G401 (cell line): ENCODE measurements at places on chromosomes 16 and 17.

DNA sequence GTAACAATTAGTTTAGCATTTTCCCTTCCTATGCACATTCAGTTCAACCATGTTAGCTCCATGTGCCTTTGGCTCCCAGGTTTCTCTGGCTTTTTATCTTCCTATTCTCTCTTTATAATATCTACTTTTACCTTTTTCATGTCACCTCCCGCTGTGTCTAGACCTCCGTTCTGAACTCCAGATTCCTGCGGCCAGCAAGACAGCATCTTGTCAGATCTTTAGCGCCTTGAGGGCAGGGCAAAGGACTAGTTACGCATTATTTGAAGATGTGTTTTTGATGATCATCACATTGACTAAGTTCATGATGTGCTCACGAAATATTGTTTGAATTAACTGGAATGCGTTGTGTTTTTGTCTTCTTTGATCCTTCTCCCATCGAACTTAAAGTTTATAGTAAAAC is 1126.8 kb downstream of the CDH11 start:
- no peak for DNase-seq

- DNase-seq: no peak
Observed at GRCh38 chr16:85019659-85020245, 7.8 kb upstream of the KIAA0513 start.

GRCh38 chr17:82800885-82801284 is 38.9 kb downstream of the ZNF750 start:
- DNase-seq: no peak

- no peak for DNase-seq
Observed at GRCh38 chr17:50920891-50921586, 54.9 kb upstream of the TOB1 start.

DNA sequence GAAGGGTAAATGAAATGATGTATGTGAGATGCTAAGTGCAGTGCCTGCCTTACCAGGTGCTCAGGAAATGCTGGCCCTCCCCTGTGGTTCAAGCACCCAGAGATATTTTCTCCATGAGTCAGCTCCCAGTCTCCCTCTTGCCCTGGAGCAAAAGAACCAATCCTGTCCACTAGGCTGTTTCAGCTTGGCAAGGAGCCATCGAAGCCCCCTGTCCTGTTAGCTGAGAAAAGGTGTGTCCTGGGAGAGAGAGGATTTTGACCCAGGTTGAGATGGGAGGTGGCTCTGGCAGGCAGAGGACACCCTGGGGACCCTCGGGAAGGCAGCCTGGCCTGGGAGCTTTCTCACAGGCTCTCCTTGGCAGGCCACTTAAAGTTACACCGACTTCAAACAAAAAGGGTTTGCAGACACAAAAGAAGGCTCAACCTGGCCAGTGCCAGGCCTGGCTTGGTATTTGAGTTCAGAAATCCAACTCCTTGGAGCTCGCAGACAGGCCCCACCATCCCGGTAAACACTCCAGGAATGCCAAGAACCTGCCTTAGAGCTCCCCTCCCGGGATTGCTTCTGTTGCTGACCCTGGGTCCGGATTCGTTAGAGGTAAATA is 29.6 kb downstream of the NTN1 start:
- no peak for DNase-seq

- DNase-seq: peak; percentile 89
Observed at GRCh38 chr16:6684076-6684673, 648.5 kb upstream of the RBFOX1 start.

DNA sequence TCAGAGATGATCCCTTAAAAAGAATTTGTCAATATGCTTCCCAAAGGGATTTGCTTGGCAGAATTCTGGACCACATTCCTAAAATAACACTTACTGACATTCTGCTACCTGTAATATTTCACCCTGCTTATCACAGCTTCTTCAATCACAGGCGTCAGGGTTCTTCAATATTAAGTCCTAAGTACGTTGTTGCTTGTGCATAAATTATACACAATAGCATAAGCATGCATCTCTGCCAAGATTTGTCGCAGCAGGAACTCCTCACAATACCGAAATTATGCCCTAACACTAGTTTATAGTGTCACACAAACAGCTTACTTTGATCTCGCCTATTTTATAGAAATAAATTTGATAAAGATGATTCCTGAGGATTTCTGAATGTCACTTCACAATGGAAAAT is 48.9 kb downstream of the UBE2G1 start:
- no peak for DNase-seq

DNA sequence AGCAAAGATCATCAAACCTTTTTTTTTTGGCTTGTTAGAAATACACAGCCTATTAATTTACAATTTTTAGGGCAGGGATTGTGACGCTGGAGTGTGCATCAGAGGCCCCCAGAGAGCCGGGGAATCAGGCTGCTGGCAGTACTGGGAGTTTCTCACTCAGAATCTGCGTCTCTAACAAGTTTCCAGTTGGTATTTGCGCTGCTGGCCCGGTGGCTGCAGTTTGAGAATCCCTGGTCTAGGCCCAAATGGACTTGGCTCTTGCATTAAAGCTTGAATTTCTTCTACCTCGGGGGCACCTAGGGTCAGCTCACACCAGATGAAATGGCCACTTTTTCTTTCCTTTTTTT is 150.9 kb upstream of the CIBAR2 start:
- DNase-seq: no peak

GRCh38 chr17:69874175-69874670 is 200.8 kb upstream of the KCNJ16 start:
- DNase-seq: peak; percentile 7

- DNase-seq: peak; percentile 51
Observed at GRCh38 chr17:1174263-1174880, 5.4 kb downstream of the ABR start.

DNA sequence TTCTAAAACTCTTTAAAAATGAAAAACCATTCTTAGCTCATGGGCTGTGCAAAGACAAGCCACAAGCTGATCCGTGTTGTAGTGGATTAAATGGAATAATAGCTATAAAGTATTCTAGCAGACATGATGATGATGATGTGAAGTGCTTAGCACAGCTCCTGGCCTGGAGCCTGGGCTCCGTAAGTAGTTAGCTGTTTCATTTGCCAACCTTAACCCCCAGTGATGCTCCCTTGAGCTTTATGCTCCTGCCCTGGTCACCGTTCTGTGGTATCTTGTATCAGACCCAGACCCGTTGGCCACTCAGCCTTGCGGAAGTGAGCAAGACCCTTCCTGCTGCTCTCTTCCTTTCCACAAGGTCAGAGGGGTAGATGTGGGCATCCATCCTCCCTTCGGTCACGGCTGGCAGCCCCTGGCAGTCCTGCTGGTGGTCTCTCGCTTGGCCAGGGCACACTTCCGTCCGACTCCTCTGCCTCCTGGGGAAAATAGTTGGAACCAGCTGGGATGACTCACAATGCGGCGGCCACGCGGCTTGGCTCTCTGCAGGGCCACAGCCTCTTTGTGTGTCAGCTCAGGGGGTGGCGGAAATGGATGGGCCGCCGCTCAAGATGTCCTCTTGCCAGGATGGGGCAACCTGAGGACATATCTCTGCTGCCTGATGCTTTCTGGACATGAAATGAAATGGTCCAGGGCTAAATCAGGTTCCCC is 79.1 kb downstream of the GPR139 start:
- peak; percentile 9 for DNase-seq

GRCh38 chr16:1277617-1278282 is 21.9 kb downstream of the TPSD1 start:
- DNase-seq: no peak

- DNase-seq: no peak
Observed at GRCh38 chr17:74455025-74455545, 11.3 kb upstream of the CD300A start.

GRCh38 chr16:1486551-1487390 is 2.0 kb downstream of the PTX4 start:
- no peak for DNase-seq

- no peak for DNase-seq
Observed at GRCh38 chr16:71855937-71856662, 10.3 kb downstream of the ATXN1L start.

GRCh38 chr17:35790841-35791240 is 4.6 kb downstream of the MMP28 start:
- no peak for DNase-seq

DNA sequence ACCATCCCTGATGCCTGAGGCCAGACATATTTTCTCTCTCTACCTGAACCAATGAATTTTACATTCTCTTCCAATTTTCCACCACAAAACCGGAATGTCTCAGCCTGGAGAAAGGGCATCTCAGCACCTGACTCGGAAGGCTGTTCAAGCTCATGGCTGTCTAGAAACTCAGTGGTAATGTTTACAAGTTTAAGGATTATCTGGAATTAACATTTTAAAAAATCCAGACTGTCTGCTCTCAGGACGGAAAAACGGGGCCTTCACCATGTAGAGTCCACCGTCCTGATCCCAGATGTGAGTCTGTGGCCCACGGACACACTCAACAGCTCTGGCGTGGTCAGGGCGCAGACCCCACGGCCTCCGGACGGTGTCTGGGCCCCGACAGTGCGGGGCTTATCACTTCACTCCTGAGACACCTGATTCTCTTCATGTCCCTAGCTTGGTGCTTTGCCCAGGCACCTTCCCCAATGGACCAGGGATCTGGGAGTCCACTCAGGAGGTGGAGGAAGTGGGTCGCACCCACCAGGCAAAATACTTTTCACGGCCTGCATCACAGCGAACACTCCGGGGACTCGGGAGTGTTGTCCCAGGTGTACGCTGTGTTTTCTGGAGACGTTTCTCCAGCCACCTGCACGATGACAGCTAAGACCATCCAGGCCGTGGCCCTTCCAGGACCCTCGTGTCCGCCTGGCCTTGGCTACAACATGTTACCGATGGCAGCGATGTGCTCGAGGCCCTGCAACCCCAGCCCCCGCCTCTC is 101.5 kb downstream of the ZNF778 start:
- DNase-seq: no peak

GRCh38 chr17:29958947-29959657 is 17.7 kb downstream of the EFCAB5 start:
- DNase-seq: no peak

- DNase-seq: no peak
Observed at GRCh38 chr16:25966172-25967097, 274.7 kb downstream of the HS3ST4 start.

GRCh38 chr17:10178506-10178991 is 19.9 kb downstream of the GAS7 start:
- no peak for DNase-seq

DNA sequence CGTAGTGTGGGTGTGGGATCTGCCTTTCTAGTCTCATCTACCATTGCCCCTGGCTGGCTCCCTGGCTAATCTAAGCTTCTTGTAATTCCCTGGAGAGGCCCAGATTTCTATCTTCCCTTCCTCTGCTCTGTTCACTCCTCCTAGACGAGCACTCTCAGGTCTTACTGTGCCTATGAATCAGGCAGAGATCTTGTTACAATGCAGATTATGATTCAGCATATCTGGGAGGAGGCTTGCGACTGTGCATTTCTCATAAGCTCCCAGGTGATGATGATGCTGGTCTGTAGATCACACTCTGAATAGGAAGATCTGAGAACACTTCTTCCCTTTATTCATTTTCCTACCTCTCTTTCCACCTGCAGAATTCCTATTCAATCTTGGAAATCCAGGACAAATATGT is 200.1 kb downstream of the CBLN1 start:
- no peak for DNase-seq

DNA sequence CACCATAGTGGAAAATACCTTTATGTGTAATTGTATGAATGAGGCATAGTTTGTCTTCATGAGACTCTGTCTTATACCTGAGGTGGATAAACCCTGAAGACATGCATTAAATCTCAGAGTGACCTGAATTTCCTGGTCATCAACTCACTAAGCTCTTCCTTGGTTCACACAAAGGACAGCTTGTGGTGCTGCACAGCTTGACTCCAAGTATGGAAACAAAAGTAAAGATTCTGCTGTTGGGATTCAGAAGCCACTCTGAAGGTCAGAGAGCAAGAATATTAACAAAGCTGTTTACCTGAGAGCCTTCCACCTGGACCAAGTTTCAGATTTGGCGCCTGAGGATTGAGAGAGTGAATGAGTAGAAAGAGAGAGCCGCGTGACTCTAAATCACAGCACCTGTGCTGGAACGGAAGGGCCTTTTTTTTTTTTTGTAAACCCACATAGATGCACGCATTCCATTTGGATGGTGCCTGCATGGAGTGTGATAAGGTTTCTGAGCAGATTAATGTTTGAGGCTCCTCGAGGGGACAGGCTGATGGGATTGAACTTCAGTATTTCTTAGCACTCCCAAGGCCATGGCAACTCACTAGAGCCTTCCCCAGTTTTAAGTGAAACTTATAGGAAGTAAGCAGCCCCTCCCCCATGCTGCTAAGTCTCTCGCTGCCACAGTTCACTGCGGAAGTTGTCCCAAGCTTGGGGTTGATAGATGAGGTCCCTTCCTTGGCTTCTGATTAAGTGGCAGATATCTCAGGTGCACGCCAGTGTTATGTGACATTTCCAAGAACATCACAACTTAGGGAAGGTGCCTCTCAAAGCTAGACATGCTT is 28.7 kb downstream of the CALB2 start:
- DNase-seq: no peak

GRCh38 chr17:17414341-17414805 is 62.4 kb upstream of the MED9 start:
- peak; percentile 52 for DNase-seq

DNA sequence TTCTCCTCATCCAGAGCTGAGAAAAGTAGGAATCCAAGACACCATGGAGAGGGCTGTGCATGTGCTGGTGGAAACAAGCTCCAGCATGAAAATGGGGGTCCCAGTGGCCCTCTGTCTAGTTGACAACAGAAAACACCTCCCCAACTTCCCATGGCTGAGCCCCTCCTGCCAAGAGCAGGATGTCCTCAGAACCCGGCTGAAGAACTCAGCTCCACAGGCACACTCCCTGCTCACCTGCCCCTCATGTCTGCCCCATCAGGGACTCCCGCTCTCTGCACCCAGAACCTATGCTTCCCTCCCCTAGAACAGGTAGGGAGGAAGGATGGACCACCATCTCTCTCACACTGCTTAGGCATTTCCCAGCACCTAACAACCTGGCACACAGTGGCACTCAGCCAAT is 167.2 kb downstream of the C16orf78 start:
- DNase-seq: no peak

- no peak for DNase-seq
Observed at GRCh38 chr16:58503863-58504688, 4.1 kb downstream of the NDRG4 start.

GRCh38 chr16:67137605-67138004 is 13.2 kb downstream of the B3GNT9 start:
- DNase-seq: no peak

DNA sequence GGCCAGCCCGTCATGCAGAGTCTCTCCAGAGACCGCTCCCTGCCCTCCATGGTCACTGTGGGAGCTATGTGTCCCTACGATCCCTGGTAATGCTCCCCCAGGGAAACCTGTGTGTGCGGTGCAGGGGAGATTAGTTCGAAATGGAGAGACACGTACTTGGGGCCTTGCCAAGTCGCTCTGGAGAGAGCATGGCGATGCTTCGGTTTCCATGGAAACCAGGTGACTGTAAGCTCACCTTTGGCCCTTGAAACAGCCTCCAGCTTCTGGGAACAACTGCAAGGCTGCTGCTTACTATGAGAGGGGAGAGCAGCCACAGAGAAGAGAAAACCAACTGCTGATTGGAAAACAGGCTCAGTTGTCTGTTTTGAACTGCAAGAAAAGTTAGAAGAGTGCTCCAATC is 879.7 kb upstream of the EEF2KMT start:
- no peak for DNase-seq

- DNase-seq: peak; percentile 27
Observed at GRCh38 chr16:67702130-67702529, 17.0 kb downstream of the GFOD2 start.
